CD4-positive, alpha-beta T cell treated with Interleukin-6 for 4 hours (primary cell): ENCODE measurements at places on chromosomes 2 and 18.

GRCh38 chr2:182977463-182977862 is 60.8 kb downstream of the NCKAP1 start:
- no peak for DNase-seq

GRCh38 chr2:101781791-101782426 is 84.4 kb downstream of the MAP4K4 start:
- no peak for DNase-seq

- no peak for DNase-seq
Observed at GRCh38 chr2:230748087-230748486, 35.4 kb downstream of the CAB39 start.

- no peak for DNase-seq
Observed at GRCh38 chr2:97953853-97954252, 41.9 kb downstream of the TMEM131 start.

GRCh38 chr2:230715201-230715600 is 2.6 kb downstream of the CAB39 start:
- no peak for DNase-seq

- no peak for DNase-seq
Observed at GRCh38 chr2:180158961-180159360, 151.9 kb upstream of the CWC22 start.

DNA sequence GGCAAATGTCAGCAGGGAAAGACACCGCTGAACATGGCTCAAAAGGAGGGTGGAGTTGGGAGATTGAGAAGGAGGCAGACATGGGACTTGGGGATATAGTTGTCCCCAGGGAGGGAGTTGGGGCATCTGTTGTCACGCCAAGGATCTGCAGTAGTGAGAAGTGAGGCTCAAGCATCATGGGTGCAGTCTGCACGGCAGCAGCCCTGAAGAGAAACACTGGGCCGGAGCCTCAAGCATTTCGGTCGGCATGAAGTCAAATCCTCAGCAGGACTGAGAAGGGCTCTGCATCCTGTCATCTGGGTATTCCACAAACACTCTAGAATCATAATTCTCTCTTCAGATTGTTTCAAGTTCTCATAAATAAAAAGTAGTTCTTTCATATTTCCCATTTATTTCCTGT is 132.7 kb upstream of the DAPL1 start:
- DNase-seq = no peak

DNA sequence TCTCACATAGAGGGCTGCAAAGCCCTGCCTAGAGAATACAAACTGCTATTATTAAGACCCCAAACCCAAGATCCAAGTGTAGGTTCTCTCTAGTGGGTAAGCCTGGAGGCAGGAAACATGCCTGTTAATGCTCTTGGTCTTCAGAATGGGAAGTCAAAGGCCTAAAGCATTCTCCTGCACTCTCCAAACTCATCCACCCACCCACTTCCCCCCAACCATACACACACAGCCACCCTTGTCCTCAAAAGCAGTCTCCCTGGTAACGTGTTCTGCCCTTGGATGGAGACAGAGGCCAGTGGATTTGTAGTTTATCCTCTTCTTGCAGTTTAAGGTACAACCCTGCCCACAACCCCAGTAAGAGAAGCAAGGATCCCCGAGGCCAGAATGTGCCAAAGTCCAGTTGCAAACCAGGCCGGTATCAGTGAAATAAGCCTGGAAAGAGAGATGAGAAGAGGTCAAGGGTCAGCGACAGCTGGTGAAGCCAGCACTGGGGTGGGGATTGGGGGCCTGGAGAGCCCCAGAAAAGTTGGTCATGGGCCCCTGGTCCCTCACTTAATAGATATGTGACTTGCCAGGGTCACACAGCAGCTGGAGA is 23.0 kb downstream of the TMEM247 start:
- no peak for DNase-seq

- DNase-seq = no peak
Observed at GRCh38 chr2:173434762-173435569, 80.3 kb downstream of the CDCA7 start.

- no peak for DNase-seq
Observed at GRCh38 chr2:210445116-210445707, 31.3 kb downstream of the LANCL1 start.

GRCh38 chr2:70887550-70888246 is 48.0 kb upstream of the ATP6V1B1 start:
- peak; percentile 69 for DNase-seq

GRCh38 chr2:166282154-166282553 is 93.6 kb downstream of the SCN9A start:
- DNase-seq = no peak

DNA sequence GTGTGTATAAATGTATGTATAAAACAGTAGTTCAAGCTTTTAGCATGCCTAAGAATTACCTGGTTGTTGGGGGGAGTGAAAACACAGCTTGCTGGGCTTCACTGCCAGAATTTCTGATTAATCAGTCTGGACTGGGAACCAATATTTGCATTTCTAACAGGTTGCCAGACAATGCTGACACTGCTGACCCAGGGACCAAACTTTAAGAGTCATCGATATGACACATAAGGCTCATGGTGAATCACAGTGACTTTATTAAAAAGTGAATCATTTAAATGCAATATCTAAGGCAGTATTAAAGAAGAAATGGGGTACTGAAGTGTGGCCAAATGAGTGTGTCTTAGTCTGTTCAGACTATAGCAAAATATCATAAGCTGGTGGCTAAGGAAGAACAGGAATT is 195.9 kb upstream of the DTNA start:
- DNase-seq = no peak

- peak; percentile 5 for DNase-seq
Observed at GRCh38 chr2:178194600-178195389, 483 bp downstream of the OSBPL6 start.

GRCh38 chr2:236985761-236986339 is 99.8 kb upstream of the COPS8 start:
- DNase-seq = no peak

DNA sequence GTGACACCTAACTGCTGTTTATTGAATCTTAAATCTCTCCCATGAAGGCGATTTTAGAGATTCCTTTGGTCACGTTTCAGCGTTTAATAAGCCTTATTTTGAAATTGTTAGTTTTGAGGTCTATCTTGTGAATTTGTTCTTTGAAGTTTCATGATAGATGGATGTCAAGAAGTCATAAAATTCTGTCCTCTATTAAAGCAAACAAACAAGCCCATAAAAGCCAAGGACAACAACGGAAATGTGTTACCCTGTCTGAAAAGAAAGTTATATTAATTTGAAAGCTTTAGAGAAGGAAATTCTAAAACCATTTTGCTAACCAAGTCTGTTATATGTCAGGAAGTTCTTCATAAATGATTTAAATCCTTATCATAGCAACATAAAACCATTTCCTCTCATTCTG is 7.0 kb upstream of the CAVIN2 start:
- no peak for DNase-seq

DNA sequence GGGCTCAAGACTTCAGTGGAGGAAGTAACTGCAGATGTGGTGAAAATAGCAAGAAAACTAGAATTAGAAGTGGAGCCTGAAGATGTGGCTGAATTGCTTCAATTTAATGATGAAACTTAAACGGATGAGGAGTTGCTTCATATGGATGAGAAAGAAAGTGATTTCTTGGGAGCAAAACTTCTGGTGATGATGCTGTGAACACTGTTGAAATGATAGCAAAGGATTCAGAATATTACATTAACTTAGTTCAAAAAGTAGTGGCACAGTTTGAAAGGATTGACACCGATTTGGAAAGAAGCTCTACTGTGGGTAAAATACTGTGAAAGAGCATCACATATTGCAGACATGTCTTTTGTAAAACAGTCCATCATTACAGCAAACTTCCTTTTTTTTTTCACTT is 638.0 kb downstream of the NYAP2 start:
- no peak for DNase-seq

- no peak for DNase-seq
Observed at GRCh38 chr2:230870544-230871360, 6.0 kb downstream of the ITM2C start.

DNA sequence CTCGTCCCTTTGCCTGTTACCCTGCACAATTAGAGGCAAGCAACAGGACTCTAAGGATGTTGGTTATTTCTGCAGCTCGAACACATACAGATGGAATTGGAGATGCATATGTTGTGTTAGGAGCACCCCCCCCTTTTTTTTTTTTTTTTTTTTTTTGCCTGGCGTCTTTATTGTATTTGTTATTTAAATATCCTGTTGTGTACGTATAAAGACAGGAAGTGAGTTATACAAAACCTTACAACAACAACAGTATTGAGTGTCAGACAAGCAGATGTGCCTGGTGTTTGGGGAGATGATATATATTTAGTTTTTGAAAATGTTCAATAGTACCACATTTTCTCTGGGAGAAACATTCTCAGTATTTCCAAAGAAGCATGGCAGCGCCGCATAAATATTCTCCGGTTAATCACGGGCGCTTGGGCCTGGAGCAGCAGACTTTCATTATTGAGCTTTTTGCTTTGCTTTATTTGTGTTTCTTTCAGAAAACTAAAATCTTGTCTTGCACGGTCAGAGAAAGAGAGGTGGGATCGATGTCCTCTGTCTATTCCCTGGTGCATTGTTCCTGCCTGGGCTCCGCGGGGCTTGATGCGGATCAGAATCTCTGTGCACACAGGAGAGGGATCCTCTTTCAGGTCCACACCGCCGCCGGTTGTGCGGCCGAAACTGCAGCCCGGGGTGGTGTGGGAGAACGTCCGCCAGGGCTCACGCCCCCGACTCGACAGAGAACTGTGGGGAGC is 23.2 kb upstream of the ZNF516 start:
- peak; percentile 13 for DNase-seq

DNA sequence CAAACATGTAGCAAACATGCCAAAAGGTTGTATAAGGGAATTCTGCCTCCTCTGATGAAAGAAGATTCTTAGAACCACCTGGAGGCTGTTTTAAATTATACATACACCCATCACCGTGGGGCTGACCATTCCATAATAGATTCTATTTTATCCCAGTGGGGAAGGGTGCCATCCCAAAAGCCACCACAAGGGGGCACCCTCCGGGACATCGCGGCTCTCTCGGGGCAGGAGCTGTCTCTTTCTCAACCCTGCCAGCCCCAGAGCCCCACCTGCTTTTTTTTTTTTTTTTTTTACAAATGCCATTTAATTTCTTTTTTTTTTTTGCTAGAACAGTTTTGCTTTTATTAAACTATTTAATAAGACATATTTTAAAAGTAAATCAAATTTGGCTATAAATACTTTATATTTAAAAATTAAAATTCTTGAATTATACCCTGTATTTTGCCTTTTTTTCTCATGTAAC is 8.6 kb upstream of the MTCL1 start:
- peak; percentile 76 for DNase-seq

DNA sequence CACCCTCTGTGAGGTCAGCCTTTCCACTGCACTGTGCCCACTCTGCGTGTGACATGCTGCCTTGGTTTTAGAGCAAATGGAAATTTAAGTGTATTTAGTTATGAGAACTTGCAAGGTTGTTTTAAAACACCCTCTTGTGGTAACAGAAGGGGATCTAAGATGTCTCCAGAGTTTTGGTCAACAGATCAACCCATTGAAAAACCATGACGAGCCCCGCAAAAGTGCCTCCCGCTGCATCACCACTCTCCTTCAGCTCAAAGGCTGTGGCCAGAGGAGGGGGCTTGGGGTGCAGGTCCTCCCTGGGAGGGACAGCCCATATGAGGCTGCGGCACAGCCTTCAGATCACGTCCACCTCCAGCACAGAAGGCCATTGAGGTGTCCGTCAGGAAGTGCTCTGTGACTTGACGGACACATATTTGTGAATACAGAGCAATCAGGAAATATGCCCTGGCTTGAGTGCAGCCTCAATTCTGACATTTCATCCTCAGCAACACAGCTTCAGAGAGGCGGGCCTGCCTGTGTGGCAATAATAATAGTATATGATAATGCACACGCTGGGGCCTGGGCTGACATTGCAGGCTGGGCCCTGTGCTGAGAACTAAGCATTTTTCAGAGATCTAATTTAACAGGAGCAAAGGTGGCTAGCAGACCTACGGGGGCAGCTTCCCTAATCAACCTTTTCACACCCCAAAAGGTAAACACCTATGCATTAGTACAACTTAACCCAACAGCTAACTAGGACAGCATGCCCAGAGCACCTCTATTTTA is 213.9 kb downstream of the ANAPC1 start:
- no peak for DNase-seq

DNA sequence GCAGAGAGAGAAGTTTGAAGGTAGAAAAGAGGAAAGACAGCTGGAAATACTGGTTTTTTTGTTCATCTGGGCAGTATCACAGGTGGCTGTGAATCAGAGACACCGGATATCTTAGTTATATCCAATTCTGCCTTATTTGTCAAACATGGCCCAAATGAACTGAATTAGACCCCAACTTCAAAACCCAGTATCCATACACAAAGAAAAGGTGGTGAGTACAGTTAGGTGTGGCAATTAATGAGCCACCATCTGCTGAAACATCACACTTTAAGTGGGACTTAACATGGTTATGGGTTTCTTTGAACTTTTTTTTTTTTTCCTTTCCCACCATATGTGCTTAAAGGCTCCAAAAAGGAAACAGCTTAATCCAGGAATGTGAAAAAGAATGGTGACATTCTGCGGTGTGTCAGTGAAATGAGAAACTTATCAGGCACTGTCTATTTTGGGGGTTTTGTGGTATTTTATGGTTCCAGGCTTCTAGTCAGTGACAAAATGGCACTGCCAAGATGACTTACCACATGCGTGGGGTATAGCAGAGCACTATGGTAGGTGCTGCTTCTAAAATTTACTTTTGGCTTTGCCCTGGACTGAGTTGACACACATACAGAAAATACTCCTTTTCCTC is 5.0 kb upstream of the TMEM178A start:
- no peak for DNase-seq

DNA sequence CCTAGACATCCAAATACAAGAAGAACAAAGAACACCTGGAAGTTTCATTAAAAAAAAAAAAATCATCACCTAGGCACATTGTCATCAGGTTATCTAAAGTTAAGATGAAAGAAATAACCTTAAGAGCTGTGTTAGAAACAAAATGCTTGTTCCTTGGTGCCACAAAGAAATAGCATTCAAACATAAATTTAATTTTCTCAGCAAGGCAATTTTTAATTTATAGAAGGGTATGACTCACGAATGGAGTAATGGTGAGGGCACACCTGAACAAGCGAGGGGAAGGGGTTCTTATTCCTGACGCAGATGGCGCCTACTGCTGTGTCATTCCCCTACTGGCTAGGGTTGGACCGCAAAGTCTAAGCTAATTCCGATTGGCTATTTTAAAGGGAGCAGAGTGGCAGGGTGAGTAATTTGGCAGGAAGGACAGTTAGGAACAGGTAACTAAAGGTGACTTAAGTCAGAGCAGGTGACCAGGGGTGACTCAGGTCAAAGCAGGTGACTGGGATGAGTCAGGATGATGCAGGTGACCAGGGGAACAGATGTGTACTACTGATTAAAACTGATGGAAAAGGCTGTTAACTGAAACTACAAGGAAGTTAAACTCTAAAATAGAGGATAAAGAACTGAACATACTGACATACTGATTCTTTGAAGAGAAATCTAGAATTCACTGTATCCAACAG is 30.0 kb upstream of the TWSG1 start:
- no peak for DNase-seq

GRCh38 chr18:11512096-11513025 is 97.0 kb upstream of the SLC35G4 start:
- no peak for DNase-seq

- DNase-seq = no peak
Observed at GRCh38 chr2:241894056-241894641, 24.6 kb downstream of the RTP5 start.

- DNase-seq = no peak
Observed at GRCh38 chr2:50004667-50005066, 850.4 kb upstream of the FSHR start.
